ENCODE measurements at places on chromosomes 12 and 14. TPM values are rescaled to one million over a fixed set of nuclear protein-coding genes. Genes with fewer than 3 reads are reported as not detected.

GRCh38 chr12:6200256-6201212 is at the start of gene CD9:
Gene CD9, plus strand, starts transcription at chr12:6200400. Its CDS starts 100 bp downstream, at chr12:6200500.
- no peak for DNase-seq

DNA sequence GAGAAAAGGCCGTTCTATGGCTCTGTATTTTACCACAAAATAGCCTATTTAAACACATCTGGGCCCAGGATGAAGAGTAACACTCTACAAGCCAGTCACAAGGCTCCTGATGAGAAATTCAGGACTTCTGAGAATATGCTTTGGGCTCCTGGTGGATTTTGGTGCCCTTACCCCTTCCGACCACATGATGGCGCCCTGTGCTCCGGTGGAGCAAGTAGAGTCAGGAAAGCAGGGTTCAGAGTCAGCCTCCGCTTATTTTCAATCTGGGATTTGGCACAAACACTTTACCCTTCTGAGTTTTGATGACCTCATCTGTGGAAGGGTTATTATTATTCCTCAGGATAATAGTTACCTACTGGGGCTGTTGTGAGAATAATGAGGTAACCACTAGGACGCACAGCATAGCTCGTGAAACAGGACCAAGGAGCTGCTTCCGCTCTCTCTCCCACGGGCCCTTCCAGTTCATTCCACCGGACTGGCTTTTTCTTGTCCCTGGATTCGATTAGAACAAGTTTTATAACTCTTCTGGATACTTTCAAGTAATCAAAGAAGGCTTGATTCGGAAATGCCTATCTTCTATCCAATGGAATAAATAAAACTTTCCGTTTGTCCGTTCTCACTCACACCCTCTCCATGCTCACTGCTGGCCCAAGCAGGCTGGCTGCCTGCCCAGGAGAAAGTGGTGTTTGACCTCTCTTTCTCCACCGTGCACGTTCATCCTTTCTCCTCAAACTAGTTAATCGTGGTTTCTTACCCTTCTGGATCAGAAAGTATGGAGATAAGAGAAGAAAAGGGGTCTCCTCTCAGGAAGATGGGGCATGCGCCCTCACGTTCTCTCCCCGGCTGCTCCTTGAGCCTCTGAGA is 104.6 kb downstream of the GALC start:
- DNase-seq, result no peak

DNA sequence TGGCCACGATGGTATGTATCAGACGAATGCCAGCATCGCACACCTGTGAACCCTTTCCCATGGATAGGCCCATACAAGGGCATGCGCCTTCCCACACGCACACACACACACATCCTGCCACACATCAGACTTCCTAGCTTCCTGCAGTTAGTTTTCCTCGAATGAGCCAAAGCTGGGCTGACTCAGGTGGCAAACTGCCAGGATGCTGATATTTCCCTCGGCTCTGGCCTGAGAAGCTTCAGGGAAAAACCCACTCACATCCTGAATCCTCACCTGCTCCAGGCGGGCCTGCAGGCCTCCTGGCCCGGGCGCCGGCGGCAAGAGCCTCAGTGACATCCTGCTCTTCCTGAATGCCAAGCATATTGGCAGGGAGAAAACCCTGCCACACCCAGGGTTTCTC is 22.4 kb downstream of the CALM1 start:
- peak; percentile 68 for DNase-seq

- DNase-seq, result no peak
Measured at GRCh38 chr12:44117337-44117736, 281.5 kb downstream of the TMEM117 start.

- no peak for DNase-seq
Measured at GRCh38 chr12:42442888-42443287, 116.9 kb downstream of the PPHLN1 start.

The DBX2 gene
- total RNA-seq, result 0.10 TPM

The NPAS3 gene
- total RNA-seq, result 3.8 TPM
